ENCODE measurements at places on chromosomes 1 and 21.

DNA sequence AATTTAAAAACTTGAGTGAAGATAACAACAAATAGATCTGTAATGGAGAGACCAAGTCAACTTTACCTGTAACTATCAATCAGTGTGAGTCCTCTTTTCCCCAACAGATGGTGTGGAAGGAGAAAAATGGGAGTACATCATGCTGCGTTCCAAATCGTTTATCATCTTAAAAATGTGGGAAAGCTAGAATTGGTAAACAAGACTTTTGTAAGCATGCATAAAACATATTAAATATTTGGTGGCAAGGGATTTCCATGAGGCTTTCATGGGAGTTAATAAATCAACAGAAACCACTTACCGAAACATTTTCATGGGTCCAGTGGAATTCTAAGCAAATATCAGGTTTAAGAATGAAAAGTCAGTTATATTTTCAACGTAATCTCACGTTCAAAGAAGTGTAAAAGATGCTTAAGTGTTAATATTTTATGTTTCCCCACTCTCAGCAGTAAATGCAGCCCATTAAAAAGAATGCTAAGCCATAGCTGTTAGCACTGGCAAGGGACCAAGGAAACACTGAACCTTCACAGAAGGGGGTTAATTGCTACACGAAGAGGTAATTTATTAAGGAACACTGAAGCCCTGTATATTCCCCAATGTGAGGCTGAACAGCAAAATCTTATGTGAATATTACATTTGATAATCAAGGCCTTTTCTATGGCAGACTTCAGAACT lies 117.0 kb downstream of the ZC3H11B start:
- DNase-seq, result no peak

DNA sequence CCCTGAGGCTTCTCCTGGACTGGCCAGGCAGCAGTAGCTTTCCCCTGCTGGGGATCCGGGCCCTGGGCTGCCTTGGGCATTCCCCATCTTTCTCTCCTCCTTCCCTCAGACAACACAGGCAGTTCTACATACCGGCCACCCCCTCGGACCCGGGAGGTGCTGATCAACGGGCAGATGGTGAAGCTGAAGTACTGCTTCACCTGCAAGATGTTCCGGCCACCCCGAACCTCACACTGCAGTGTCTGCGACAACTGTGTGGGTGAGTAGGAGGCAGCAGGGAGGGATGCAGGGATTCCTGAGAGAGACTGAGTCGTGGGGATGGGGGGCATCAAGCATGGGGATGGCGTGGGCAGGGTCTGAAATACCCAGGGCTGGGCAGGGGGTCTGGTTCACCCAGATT lies 14.4 kb upstream of the SFN start:
- DNase-seq, result no peak

DNA sequence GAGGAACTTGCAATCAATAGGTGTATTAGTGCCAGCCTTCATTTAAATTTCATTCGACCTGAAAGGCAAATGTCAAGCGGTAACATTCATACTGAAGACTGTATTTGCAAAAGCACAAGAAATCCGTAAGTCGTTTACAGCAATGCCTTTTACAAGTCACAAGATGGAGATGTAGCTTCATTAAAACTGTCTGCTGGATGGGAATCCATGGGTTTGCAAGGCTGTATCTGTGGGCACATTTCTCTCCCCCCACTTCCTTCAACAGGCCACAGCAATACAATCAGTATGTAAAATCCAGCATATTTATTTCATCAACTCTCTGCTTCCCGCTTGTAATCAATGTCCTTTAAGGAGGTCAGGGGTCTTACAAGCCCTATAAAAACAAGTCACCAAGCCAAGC lies 147.1 kb downstream of the SLC45A1 start:
- DNase-seq, result no peak

DNA sequence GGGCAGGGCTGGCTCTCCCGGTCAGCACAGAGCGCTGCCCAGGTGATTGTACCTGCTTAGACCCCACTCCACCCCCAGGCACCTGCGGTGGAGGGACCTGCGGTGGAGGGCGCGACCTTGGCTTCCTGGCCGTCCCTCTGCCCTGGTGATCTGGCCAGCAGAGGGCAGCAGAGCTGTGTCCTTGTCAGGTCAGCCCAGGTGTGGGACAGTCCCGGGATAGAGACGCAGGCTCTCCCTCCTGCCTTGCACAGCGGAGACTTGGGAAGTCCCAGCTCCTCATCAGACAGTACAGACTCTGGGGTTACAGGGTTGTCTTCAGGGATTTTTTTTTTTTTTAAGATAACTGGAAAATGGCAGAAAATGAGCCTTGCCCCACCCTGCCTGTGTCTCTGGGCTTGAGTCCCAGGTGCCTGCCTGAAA lies 10.0 kb downstream of the SLX9 start:
- peak; percentile 63 for DNase-seq

- no peak for DNase-seq
These were observed 4.0 kb upstream of the GBP5 start for GRCh38 chr1:89276690-89277089.

DNA sequence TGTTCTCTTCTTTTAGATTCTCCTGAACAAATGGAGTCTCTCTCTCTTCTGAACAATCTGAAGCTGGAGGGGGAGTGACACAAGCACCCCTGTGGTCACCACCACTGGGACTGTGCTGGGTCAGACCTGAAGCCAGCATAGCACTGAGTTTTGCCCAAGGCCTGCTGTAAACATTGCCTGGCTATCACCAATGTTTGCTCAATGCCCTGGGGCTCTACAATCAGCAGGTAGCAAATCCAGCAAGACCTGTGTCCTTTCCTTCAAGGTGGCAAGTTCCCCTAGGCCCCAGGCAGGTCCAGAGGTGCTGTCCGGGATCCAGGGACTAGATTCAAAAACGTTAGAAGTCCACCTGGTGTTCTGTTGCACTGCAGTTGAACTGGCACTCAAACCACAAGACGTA lies 282.8 kb upstream of the PROX1 start:
- no peak for DNase-seq

- peak; percentile 21 for DNase-seq
These were observed at the start of gene PTGER3 for GRCh38 chr1:71047635-71048607. TSS of gene PTGER3 (minus strand) at chr1:71047816. CDS start at chr1:71047577, 239 bp downstream.

GRCh38 chr21:38244885-38245869 lies 11.6 kb upstream of the KCNJ15 start:
- peak; percentile 19 for DNase-seq

DNA sequence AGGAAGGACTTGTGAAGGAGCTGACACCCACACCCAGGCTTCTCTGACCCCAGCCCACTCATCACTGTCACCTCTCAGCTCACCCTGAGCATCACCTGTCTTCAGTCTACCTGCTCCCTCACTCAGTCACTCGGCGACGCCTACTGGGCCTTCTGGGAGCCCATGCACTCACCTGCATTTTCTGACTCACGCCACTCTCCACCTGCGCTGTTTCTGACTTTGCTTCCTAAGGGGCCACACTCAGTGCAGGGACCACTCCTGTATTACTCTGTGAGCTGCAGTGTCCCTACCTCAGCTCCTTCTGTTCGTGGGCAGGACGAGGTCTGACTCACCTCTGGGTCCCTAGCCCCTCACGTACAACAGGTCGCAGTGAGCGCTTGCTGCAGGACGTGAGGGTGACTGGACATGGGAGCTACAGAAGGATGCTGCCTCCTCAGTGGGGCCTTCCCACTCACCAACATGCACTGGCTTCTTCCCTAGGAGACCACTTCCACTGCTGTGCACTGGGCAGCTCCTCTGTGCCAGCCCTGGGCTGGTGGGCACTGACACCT lies 102.3 kb downstream of the GLIS1 start:
- no peak for DNase-seq

- DNase-seq, result no peak
These were observed 15.7 kb downstream of the RGS2 start for GRCh38 chr1:192824511-192824910.

DNA sequence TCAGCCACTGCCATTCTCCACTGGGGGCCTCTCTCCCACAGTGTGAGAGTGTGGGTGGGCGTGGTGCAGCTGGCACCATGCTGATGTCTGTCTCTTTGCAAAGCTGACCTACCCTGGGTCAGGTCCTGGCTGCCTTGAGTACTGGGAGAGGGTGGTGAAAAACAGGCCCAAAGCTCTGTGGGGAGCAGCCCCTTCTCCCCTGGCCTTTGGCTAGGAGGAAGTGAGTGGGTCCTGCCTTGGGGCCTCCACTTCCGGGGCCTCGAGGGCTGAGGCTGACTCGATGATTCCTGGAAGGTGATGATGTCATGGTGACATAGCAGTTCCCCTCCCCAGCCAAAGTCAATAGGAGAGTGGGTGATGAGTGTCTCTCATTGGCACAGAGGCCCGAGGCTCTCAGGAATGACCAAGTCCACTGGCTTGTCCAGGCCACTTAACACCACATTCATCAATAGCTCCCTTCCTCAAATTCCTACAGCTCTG lies 53.0 kb downstream of the IER5 start:
- peak; percentile 29 for DNase-seq

GRCh38 chr1:177909416-177909815 lies 60.4 kb downstream of the SEC16B start:
- DNase-seq, result no peak

DNA sequence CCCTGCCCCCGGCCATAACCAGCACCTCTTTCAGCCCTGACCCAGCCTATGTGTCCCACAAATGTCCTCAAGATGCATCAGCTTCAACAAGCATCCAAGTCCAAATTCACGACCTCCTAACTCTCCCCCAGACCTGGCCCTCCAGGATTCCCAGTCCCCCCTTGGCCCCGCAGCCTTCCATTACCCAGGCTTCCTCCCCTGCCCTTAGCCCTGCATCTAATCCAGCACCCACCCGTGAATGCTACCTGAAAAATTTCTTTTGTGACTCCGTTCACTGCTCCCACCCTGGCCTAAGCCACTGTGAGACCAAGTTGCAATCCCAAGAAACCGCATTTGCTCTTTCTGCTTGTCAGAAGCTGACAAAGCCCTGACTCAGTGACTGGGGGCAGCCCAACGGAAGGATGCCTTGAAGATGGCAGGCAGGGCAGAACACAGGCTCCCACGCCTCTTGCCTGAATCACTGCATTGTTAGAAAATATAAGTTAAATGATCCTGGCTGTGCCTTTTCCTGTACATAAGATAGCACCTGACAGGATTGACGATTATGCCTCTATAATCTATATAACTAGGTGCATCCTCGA lies 939 bp upstream of the MFAP2 start:
- DNase-seq, result no peak

GRCh38 chr21:35159881-35160280 lies 110.8 kb upstream of the RUNX1 start:
- no peak for DNase-seq

- DNase-seq, result no peak
These were observed 28.4 kb downstream of the DISP3 start for GRCh38 chr1:11507309-11507708.

- no peak for DNase-seq
These were observed 65.8 kb upstream of the RAB4A start for GRCh38 chr1:229204921-229205777.

GRCh38 chr1:39509360-39510009 lies 18.0 kb downstream of the BMP8A start:
- DNase-seq, result no peak

DNA sequence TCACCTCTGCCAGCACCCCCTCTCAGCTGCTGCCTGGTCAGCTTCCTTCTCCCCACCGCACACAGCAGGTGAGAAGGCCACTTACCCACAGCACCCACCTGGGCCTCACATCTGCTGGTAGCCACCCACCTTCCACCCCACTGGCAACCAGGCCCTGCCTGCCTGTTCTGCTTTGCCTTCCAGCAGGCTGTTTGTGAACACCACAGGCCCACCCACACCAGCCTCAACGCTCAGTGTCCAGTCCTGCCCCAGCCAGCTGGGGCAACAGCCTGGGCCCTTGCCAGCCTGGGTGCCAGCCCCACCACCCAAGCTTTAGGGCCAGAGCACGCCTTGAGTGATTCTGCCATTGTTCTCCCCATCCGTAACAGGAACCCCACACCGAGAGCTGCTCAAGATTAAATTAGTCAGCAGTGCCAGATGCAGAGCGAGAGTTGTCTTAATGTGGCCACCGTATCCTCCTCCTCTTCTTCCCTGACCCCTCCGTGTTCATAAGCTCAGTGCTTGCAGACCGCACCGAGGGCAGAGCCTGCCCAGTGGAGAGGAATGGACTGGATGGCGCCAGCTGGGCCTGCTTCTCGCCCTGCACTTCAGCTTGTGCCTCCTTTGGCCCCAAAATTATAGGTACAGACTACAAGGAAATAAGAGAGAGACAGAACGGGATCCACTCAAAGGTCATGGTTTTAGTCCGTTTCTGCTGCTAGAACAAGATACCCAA lies 120.3 kb upstream of the COL6A1 start:
- DNase-seq, result no peak

DNA sequence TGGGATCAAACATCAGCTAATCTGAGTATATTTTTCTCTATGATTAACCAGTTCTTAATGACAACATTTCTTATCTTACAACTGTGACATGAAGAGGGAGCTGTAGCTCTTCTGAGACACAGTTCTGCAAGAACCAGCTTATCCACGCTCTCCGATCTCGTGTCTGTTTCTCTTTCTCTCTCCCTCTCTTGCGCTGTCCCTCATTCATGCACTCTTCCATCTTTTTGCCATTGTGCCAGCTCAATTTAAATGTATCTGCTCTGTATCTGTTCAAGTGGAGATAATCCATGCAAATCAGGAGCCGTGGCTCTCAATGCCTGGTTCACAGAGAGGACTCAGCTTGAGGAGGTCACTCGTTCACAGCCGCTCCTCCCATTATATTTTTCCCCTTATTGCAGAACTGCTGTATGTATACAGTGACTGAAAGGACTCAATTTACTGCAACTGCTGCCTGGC lies 494.7 kb upstream of the ADGRL2 start:
- DNase-seq, result no peak

DNA sequence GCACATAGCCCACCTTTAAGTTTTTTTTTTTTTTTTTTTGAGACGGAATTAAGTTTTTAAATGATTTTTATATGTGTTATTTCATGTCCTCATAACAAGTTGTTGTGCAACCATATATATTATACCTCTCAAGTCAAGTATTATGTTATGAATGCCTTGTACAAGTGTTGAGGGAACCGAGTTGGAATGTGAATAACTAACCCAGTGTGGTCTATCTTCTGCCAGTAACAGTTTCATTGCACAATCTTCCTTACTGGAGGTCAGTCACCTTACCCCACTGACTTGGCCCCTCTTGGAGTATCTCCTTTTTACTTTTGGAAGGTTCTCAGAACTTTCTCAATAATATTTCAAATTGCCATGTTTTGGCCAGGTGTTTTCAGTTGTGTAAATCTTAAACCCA lies 201.9 kb downstream of the CACNA1E start:
- DNase-seq, result no peak

GRCh38 chr1:37186246-37186756 lies 152.0 kb upstream of the GRIK3 start:
- DNase-seq, result no peak

GRCh38 chr1:184935920-184936798 lies 38.1 kb downstream of the NIBAN1 start:
- no peak for DNase-seq

DNA sequence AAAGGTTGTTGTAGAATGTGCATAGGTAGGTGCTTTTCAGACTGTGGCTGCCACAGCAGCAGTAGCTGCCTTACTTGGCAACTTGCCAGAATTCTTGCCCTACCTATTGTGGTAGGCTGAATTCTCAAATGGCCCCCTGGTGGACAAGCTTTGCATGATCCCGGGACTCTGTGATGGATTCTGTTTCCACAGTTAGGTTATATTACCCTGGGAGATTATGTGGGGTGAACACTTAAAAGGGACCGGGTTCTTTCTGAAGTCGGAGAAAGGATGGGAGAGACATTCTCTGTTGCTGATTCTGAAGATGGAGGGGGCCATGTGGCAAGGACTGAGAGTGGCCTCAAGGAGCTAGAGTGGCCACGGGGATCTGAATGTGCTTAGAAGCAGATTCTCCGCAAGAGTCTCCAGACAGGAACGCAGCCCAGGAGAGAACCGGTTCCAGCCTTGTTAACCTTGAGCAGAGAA lies 32.1 kb upstream of the KCNE1 start:
- no peak for DNase-seq
